ENCODE measurements at places on chromosomes 6 and 20.

DNA sequence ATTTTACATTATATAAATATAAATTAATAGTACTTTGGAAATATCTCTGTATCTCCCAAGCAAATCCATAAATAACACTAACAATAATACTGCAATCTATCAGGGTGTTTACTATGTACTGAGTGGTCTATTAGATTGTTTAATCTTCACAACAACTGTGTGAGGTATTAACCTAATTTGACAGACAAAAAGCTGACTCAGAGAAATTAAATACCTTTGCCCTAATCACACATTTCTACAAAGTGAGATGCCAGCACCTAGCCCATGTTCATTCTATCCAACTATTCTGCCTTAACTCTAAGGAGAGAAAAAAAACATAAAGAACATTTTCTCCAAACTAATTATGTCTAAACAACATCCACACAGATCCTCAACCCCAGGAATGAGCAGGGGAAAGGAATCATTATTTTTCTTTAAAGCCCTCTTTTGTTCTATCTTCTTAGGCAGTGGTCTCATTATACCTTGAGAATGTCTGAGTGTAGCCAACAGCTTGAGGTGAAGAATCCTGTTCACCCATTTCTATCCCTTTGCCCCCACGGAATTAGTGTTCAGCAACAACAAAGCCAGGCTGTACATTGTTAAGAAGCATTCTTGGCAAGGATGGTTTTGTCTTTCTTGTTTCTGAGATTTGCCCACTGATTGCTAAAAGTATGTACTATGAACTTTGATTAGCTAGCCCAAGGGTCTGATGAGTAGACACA lies 42.7 kb downstream of the PRL start:
- DNase-seq = no peak

- DNase-seq = no peak
These were observed 96.9 kb upstream of the FOXQ1 start for GRCh38 chr6:1215023-1215422.

DNA sequence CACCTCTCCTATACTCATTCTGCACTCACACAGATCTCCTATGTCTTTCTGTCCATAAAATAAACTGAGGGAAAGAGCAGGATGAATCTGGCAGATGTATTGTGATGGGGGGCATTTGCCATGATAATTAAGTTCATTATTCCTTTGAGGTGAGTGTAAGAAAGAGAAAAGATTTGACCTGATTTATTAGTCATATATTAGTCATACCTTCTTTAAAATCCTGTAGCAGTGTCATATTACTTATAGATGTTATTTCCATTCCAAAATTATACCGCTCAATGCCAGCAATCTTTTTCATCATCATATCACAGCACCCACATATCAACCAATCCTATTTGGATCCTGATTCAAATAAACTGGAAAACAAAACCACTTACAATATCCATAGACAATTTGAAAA lies 733.3 kb upstream of the SLC35B3 start:
- no peak for DNase-seq

DNA sequence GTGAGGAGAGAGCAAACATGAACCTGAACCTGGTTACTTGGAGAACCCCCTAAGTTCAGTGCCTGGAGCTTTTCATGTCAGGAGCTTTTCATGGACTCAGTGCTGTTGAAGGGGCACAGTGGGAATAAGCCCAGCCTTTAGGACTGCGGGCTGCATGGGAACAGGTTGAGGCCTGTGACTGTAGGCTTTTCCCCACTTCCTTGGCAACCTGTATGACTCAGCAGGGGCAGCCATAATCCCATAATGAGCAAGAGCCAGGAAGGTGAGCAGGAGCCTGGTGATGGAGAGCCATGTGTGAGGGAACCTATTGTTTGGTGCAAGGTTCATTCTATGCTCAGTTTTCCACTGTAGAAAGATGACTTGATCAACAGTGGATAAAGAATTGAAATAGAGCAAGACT lies 23.4 kb downstream of the MEP1A start:
- no peak for DNase-seq

DNA sequence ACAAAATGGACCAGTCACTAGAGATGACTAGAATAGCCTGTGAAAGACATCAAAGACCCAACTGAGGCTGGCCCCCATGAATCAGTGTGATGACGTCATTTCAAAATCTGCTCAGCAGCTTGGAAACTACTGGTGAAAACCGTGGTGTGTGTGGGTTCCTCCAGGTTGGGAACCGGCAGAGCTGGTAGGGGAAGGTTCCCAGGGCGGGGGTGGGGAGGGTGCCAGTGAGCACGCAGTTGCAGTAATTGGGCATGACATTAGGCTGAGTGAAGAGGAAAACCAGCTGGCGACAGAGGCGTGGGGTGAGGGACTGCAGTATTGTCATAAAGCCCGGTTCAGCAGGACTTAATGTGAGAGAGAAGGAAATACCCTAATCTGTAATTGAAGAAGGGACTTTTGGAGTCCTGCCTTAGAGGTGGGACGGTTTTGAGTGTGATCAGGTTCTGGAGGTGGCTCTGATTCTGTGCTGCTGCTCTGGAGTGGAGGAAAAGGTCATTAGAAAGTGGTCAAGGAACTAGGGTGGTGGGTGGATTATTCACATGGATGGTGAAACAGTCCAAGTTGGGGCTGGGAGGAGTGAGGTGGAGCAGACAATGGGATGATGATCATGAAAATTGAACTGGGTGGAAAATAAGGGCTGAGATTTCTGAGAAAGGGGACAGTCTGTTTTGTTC lies 52.0 kb upstream of the MTHFD1L start:
- peak; percentile 59 for DNase-seq

- DNase-seq = peak; percentile 16
These were observed at the start of gene PLAGL1 for GRCh38 chr6:144008120-144008811. PLAGL1 (minus strand) TSS chr6:144008259; CDS start chr6:143948136, 60,123 bp downstream.

DNA sequence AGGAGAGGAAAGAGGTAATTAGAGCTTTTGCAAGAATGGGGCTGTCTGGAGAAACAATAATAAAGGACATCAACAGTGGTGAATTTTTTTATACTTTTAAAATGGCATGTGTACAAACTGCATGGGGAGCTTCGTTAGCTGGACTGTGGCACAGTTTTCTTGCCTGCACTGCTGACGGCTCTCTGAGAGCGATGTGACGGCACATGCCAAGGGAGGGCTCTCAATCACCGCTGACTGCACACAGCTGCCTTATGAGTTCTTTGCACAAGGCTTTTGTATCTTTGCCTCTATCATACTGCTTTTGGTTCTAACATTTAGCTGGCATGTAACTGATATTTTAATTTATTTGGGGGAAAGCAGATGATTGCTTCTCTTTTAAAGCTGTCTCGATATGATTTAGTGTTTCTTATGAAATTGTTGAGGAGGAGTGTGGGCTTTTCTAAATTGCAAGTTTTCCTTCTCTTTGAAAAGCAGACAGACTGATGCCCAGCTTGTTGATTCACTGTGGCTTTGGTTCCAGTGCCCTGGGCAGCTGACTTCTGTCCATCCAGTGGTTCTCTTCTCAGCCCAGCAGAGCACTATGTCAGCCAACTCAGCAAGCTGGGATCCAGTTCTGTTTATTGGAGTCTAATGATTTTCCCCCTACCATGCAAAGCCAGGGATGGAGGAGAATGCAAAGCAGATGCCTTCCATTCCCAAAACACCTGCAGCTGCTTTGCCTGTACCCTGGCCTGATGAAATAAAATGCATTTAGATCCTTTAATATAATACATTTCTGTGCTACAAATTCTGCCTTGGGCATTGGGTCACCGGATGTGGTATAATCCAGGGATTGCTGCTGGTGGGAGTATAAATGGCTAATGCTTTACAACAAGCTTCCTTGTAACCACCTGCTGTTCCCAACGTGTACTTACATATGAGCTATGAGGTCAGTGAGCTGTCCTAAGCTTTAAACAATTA lies 323.9 kb downstream of the ZFAND3 start:
- DNase-seq = no peak

DNA sequence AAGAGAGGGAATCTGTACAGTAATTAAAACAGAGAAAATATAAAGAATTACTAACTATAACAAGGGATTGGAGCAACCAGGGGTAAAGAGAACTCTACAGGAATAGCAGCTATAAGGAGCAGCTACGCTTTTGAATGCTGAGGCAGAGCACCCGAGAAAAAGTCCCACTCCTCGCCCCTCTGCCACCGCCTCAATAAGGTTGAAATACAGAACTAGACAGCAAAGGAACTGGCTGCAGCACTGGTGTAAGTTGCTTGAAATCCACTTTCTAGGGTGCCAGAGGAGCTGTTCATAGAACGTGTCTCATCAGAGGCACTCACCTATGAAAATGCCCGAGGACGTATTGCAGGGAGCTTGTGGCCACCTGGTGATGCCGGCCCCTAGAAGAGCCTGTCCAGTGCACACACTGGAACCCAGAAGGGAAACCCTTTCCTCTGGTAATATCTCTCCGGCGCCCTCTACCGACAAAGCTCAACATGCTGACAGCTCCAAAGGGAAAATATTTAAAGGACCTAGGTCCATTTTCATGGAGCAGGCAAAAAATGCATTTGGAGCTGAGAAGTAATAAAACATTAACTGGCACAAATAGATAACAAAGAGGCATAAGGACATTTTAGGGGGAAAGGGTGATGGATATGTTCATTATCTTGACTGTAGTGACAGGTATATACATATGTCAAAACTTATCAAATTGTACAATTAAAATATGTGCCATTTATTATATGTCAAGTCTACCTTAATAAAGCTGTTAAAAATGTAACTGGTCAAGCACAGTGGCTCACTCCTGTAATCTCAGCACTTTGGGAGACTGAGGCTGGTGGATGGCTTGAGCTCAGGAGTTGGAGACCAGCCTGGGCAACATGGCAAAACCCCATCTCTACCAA lies 137.4 kb upstream of the HDAC2 start:
- DNase-seq = no peak

DNA sequence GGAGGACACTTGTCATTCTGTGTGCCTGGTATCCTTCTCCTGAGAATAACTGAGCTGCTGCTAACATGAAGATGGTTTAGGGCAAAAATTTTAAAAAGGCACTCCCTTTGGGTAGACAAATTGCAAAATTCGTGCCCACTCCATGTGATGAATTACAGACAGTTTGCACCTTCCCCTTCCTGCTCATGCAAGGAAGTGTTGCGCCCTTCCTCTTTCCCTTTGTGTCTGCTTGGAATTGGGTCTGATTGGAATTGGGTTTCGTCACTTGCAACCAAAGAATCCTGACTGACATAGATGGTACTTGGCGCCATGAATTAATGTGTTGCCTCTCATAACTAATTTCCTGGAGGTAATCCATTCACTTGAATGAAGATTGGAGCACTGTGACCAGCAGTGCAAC lies 62.3 kb upstream of the SHLD1 start:
- DNase-seq = no peak

GRCh38 chr6:25389471-25389870 lies 110.3 kb downstream of the CARMIL1 start:
- DNase-seq = no peak

Measured in stimulated activated naive CD4-positive, alpha-beta T cell treated with Interleukin-2 at 50 U/mL for 16 hours (primary cell).